ENCODE measurements at places on chromosomes 3 and 15. TPM values are rescaled to one million over a fixed set of nuclear protein-coding genes. Genes with fewer than 3 reads are reported as not detected.

Gene APPL1
- total RNA-seq: 45.7 TPM

GRCh38 chr3:175288621-175289020 is 429.5 kb downstream of the NAALADL2 start:
- no peak for DNase-seq

- no peak for DNase-seq
Observed at GRCh38 chr3:69986419-69986818, 13.1 kb upstream of the SAMMSON start.

GRCh38 chr3:191761906-191762305 is 300.9 kb downstream of the PYDC2 start:
- no peak for DNase-seq

DNA sequence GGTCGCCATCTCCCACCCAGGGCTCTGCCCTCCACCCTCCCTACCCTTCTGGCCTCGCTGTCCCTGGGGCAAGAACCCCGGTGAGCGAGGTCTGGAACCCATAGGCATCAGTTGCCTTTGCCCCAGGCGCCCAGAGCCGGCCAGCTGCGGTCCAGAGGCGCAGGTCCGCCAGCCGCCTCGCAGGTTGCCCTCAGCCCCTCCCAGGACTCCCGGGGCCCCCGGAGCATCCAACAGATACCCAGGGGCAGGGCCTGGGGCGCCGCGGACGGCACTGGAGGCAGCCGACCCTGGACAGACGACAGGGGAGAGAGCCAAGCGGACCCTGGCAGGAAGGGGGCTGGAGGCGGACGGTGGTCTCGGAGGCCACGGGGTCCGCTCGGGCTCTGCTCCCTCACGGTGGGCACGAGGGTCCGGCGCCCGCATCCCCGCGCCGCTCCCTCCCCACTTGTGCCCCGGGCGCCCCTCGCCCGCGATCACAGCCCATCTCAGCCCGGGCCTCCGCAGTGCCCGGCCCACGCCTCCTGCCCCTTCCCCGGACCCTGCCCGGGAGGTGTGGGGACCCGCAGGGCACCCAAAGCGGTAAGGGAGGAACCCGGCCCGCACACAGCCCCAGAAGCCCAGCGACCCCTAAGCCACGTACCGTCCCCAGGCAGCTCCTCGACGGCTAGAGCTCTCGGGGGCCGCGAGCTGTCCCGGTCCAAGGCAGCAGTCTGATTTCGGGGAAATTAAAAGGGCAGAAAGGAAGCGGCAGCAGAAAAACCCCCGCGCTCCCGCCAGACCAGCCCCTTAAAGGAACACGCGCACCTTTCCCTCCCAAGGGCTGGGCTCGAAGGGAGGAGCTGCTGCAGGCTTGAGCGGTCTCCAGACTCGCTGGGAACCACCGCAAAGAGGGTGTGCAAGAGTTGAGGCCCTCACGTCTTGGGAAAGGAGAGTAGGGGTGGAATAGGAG is at the start of gene HAPLN3:
TSS of gene HAPLN3 (minus strand) at position 726 of the 949 bp plus-strand sequence. CDS start 8,246 bp downstream, outside the sequence.
- peak; percentile 25 for DNase-seq

DNA sequence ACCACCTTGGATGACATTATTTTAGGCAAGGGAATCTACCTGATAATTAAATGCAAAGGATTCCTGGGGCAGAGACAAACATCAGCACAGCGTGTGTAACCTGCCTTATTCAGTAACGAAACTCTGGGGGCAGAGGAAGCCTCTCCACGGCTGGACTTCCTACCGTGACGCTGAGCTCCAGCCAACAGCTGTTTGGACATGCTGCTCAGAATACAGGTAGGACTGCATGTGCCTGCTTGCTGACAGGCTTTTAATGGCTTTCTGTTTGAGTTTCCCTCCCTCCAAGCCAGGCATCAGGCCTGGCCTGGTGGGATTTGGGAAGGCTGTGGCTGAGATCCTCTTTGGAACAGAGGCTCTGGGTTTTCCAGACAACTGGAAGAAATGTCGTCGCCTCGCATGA is 150.6 kb downstream of the ADAMTS17 start:
- no peak for DNase-seq
